ENCODE measurements at places on chromosomes 12 and 14.

DNA sequence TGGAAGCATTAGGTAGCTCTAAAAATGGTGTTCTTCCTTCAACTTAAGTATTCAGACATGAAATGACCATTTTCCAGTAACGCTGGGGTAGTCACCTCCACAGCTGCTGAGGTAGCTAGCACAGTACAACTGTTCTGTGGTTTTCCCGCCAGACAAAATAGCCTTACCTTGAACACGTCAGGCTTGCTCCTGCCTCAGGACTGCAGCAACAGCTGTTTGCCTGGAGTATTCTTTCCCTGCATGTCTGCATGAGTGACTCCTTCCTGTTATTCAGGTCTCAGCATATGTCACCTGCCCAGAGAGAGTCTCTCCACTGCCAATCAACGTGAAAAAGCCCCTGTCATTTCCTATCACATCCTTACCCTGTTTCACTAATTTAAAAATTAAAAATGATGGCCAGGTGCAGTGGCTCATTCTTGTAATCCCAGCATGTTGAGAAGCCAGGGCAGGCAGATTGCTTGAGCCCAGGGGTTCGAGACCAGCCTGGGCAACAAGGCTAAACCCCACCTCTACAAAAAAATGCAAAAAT, 37.9 kb downstream of the WDR89 start:
- no peak for DNase-seq

DNA sequence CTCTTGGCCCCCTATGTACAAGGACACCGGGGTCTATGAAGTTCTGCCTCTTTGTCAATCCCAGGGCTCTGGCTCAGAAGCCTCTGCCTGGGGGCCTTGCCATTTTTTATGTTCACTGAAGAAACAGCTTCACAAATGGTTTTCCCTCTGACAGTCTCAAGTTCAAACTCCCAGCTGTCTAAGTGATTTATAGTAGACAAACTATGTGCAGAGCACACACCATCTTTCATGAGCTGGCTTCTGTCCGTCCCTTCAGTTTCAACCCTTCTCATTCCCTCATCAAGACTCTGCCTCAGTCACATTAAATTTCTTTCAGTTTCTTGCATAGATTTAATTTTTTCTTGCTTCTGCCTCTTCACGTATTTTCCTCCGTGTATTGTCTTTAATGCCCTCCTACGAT, 2.7 kb upstream of the DCD start:
- DNase-seq: no peak

DNA sequence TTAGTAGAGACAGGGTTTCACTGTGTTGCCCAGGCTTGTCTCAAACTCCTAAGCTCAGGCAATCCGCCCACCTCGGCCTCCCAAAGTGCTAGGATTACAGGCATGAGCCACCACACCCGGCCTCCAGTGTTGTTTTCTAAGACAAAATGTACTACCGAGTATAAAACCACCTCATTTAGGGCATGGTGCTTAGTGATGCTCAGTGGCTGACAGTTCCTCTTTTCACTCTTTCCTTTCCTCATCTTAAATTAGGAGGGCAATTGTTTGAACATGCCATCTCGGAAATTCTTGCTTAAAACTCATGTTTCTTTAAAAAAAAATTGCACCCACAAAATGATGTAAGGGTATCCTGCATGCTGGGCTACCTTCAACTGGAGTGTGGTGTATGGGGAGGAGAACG, 89.0 kb downstream of the RFX4 start:
- no peak for DNase-seq

- DNase-seq: no peak
Measured at GRCh38 chr14:57845802-57846531, 19.9 kb downstream of the SLC35F4 start.

DNA sequence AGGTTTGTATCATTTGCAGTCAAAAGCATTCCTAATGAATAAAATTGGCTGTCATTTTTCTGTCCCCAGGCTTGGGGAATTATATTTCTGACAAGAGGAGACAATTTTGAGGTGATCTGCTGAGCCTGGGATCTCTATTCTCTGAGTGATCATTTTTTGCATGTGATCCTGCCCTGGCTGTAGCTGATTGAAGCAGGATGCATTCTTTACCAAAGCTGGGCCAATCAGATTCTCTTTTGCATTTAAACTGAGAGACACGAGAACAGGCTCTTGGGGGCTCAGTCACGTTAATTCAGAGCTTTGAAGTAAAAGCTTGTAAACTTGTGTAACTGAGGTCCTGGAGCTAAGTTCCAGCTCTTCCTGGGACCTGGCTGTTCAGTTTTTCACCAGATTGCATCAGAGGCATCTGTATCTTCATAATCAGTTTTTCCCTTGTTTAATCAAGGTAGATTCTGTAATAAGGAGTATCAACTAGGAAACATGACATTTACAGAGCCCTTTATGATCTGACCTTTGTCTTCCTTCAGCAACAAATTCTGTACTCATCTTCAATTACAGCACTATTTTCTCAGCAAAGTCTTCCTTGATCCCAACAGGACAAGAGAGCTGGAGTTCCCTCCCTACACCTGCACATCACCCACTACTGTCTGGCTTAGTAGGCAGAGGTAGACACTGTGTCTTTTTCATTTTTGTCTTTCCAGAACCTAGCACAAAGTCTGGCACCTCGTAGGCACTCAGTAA, 35.0 kb upstream of the MANSC4 start:
- DNase-seq: no peak

All from hematopoietic multipotent progenitor cell treated with erythropoietin and hydrocortisone succinate and interleukin-3 and kit ligand, for 6 days (in vitro differentiated cells).